ENCODE measurements at places on chromosomes 7 and 10.

- no peak for DNase-seq
Measured at GRCh38 chr7:155811895-155812761, at the start of gene SHH. Gene SHH (minus strand): TSS chr7:155812463. CDS start chr7:155812122, 341 bp downstream.

- no peak for DNase-seq
Measured at GRCh38 chr10:84497978-84498377, 169.6 kb downstream of the CCSER2 start.

DNA sequence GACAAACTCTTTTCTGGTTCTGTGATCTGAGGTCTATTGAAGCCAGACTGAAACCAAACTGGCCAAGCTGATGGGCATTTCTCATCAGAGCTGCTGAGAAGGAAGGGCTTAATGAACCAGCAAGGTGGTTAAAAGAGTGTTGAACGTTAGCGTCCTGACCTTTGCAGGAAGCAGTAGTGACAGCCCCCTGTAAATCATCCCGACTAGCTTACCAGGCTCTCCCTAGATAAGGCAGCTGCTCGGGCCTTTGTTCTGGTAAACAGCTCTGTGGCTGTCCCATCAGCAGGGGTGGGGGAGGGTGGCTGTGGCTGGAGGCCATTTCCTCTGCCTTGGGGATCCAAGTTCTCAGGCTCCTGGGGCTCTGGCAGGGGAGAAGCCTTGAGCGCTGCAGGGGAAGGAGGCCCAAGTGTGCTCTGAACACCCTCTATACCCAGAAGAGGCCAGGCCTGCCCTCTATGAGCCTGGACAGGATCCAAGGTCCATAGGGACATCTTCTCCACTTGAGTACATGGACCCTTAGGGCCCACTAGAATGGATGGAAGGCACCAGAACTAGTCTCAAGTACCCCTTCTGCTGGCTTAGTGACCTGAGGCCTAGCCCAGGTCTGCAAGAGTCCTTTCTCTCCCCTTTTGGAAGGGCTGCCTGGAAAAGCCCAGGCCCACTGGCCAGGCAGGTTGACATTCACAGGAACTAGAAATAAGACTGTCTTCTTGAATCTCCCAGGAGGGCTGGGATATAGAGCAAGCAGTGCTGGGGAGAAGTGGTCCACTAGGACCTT is 134.6 kb downstream of the ARHGAP22 start:
- DNase-seq: no peak

DNA sequence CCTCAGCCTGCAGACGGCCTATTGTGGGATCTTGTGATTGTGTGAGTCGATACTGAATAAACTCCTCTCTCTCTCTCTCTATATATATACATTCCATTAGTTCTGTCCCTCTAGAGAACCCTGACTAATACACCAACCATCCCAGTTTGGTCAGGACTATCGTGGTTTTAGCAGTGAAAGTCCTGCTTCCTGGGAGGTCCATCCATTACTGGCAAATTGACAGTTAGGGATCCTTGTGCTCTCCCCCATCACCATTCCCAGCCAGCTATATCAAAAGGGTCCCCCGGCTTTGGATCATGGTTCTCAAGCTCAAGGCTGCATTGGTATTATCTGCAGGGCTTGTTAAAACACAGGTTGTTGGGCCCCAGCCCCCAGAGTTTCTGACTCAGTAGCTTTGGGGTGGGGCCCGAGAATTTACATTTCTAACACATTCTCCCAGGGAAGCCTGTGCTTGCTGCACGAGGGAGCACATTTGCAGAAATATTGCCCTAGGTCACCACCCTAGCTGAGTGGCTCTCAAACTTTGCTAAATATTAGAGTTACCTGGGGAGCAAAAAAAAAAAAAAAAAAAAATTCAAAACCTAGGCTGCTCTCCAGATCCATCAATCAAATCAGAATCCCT is 899.1 kb upstream of the AUTS2 start:
- no peak for DNase-seq

DNA sequence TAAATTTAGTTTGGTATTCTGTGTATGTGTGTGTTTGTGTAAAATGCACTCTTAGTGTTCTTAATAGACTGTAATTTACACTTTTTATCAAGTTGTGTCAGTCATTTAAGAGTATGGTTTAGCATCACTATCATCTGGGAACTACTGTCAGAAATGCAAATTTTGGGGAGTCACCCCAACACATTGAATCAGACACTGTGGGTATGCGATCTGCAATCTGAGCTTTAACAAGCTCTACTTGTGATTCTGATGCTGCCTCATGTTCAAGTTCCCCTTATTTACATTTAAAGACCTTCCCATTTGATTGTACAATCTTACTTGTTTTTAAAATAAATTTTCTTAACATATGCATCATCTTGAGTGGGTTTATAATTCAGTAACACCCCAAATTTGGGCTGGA is 218.1 kb upstream of the FOXP2 start:
- DNase-seq: no peak

DNA sequence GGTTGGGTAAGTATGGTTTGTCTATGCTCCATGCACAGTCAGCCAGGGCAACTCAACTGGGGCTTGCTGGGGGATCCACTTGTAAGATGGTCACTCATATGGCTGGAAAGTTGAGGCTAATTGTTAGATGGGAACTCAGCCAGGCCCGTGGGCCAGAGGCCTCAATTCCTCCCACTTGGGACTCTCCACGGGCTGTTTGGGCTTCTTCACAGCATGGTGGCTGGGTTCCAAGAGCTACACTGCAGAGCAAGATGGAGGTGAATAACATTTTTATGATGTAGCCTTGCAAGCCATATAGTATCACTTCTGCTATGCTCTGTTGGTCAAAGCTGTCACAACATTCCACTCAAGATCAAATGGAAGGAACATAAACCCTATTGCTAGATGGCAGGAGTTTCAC is 39.2 kb downstream of the ELMO1 start:
- DNase-seq: no peak

GRCh38 chr7:110733221-110733620 is 357.7 kb upstream of the LRRN3 start:
- no peak for DNase-seq

DNA sequence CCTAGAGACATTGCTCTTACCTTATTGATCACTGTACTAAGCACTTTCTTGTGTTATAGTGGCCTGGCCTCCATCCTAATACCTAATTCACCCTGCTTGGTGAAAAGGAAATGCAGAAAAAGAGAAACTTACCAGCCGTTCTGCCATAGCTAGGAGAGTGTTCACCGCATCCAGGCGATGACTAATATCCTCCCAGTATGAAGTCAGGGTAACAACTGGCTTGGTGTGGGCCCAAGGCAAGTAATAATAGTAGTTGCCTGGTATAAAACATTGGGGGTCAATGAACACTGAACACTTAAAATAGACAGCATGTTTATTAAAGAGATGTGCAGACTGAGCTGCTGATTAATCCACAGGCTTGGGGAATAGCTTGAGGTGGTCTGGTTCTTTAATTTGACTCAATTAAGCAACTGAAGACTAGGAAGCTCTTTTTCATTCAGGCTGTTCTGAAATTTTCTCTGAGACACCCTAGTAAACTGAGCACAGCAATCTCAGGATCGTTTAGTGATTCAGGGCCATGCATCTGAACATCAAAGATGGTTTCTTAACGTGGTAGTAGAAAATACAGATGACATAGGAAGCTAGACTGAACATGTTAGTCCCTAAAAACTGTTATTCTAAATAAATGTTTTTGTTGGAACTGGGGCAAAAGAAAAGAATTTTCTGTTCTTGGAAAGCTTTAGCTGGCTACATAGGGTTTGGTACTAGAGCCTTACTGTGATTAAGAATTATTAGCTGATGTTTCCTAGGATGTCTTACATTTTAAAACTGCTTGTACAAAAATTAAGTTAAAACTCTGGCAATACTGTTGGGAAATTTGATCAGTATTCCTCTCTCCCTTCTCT is 102.2 kb downstream of the MYOF start:
- no peak for DNase-seq

Data from hypothalamus (tissue), 51 donors.